NCI-H510A (cell line): ENCODE measurements at places on chromosomes 5 and 9.

- no peak for DNase-seq
These were observed 542 bp upstream of the TRIM52 start for GRCh38 chr5:181261320-181262049.

GRCh38 chr9:35579130-35579529 lies 25.9 kb upstream of the TESK1 start:
- no peak for DNase-seq

DNA sequence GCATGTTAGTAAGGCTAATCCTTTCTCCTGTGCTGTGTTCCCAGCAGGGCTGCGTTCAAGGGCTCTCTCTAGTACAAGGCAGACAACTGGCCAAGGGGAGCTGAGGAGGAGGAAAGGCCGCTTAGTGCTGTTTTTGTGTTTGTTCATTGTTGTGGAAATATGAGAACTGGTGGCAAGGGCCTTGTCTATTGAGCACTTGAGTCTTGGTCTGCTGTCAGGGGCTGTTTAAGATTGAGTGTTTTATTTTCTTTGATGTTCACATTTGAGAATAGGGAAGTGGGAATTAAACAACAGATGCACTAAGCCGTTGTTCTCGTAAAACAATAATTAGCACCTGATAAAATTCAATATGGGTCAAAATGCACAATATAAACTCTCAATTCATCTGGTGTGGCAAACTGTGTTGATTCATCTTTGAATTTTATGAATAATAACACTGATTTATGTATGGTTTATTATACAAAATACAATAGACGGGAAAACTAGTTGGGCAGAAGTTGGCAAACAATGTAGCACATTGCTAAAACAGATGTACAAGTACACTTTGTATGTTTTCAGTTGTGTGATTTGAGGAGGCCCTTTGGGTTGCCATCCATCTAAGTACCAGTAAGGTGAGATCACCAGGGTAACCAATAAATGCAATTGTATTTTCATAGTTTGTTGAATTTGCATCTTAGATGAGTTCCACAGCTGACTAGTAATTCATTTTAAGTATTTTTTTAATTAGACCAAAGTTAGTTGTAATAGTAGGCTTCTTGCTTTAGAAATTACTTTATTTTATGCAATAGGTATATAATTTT lies 97.6 kb upstream of the GRHPR start:
- DNase-seq = peak; percentile 63

GRCh38 chr9:38333047-38333446 lies 59.5 kb upstream of the ALDH1B1 start:
- no peak for DNase-seq

DNA sequence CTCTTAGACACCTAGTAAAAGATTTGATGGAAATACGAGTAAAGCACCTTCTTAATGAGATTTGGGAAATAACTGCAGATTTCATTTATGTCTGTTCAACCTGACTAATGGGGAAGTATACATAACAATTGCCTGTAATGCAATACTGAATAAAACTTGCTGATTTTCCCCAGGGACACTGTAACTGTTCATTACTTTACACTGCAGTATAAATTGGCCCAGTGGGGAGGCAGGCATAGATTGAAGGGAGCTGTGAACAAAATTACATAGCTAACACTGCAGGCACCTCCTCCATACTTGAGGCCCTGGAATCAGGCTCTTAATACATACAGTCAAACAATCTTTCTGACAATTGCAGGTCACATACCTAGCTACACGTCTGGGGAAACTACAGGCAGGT lies 216.2 kb downstream of the PTPRD start:
- DNase-seq = no peak

DNA sequence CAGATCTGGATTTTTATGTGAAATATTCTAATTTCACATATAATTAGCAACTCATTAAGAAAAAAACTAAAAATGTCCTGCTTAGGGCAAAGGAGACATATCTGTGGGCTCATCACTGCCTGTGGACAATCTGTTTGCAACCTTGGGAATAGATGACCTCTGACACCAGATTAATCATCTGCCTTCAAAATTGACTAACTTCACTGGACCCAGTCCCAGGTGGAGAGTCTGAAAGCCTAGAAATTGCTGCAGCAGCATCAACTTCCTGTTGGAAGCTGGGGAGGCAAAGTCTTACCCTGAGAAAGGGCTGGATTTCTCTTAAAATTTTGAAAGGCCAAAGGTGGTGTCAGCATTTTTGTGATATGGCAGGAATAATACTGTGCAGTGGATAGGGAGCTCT lies 76.3 kb upstream of the TNC start:
- DNase-seq = no peak

- DNase-seq = no peak
These were observed 1359.4 kb downstream of the EFNA5 start for GRCh38 chr5:106311230-106311915.

- DNase-seq = no peak
These were observed 490.4 kb downstream of the IRX1 start for GRCh38 chr5:4086081-4086480.

DNA sequence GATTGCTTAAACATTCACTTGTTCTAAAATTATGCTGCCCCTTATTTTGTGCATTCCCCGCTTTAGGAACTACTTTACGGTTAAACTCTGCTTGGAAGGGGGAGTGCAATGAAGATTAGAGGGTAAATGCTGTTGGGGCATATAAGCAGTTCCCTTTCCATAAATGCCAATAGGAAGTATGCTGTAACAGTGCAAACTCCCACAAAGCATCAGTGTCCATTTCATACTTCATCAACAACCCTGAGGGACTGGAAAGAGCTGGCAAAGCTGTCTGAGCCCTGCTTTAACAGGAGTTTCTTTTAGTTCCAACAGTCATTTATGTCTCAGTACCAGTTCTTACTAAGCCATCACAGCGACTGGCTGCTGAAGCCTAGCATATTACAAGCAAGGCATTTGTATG lies 1.8 kb downstream of the ACTL7A start:
- DNase-seq = no peak

DNA sequence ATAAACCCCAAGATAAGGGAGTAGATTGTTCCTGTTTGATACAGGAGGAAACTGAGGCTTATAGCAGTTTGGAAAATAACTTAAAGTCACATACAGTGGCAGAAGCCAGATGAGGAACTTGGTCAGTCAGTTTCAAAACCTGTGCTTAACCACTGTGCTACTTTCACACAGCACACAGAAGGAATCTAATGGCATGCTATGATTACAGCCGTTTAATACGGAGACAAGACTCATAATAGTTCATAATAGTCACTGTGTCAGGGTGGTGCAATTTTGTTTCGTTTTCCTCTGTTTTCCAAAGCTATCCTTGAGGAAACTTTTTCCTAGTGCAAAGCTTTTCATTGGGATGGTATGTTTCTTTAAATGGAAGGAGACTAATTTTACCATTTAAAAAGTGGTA lies 112.3 kb downstream of the GCNT1 start:
- no peak for DNase-seq

GRCh38 chr9:98998441-98999151 lies 54.9 kb downstream of the COL15A1 start:
- no peak for DNase-seq

DNA sequence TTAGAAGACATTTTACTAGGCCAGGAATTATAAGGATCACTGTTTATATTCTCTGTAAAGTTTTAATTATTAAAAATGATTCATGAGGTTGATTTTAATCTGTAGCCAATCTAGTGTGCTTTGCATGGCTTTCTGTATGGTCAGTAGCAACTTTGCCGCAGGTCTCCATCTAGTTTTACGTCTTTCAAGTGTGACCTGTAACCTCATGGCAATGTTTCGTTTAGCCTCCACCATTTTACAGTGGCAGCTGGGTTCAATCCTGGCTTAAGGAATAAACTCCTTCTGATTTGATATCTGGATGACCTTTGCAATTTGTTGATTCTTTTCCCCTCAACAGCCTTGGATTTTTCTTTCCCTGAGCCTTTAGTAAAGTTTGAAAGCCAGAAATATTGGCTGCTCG lies 434.5 kb upstream of the CDH9 start:
- no peak for DNase-seq

DNA sequence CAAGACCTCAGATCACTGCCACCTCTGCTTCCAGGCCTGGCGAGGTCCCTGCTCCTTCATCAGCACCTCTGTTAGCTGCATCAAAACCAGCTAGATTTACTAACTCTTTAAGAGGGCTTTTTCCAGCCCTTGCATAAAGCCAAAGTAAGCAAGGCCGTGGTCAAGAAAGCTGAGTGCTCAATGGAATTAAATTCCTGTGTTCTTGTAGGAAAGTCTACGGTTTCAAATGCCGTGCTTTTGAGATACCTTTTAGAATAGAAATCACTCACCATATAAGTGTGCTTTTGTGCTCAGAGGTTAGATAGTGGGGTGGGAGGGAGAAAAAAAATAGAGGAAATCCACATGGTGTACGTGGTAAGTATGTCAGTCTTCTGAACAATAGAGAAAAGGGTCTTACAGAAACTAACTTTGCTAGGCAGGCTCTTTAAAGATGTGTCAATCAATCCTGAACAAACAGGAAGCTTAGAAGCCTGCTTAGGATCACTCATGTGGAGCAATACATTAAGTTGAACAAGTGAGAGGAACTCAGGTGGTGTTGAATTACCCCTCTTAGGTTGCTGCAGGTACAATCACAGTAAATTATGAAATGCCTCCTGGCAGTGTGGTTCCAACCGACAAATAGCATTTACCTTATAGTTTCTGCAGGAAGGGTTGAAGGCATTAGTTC lies 79.7 kb downstream of the SEMA6A start:
- DNase-seq = peak; percentile 72

- no peak for DNase-seq
These were observed 70.7 kb downstream of the COX7C start for GRCh38 chr5:86688406-86688805.

DNA sequence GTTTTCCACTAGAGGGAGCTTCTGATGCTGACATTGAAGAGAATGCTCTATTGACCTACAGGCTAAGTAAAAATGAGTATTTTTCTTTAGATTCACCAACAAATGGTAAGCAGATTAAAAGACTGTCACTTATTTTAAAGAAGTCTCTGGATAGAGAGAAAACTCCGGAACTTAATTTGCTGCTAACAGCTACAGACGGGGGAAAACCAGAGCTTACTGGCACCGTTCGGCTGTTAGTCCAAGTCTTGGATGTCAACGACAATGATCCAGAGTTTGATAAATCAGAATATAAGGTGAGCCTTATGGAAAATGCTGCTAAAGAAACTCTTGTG lies 764 bp downstream of the PCDHA11 start:
- no peak for DNase-seq
